DMS79 (cell line): ENCODE measurements at places on chromosomes 3 and 15.

- no peak for DNase-seq
Observed at GRCh38 chr3:27085829-27086730, 283.1 kb downstream of the NEK10 start.

GRCh38 chr3:50147447-50147846 lies 7.7 kb upstream of the SEMA3F start:
- DNase-seq = no peak

DNA sequence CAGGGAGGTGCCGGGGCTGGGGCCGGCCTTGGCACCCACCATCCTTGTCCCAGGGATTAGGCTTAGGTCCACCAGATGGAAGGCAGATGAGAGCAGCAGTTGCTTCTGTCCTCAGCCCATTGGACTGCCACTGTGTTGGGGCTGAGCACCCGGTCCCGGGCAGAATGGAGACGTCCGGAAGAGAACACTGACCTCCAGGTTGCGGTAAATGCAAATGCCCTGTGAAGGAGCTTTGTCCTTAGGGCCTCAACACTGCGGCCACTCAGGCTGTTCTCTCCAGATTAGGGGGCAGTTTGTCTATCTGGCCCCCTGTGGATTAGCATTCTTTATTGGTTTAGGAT lies at the start of gene SERINC4:
SERINC4 (minus strand) TSS at position 276 of the 341 bp plus-strand sequence; CDS start at position 42, 234 bp downstream.
- DNase-seq = no peak

- no peak for DNase-seq
Observed at GRCh38 chr3:839981-840380, 252.8 kb upstream of the CNTN6 start.

DNA sequence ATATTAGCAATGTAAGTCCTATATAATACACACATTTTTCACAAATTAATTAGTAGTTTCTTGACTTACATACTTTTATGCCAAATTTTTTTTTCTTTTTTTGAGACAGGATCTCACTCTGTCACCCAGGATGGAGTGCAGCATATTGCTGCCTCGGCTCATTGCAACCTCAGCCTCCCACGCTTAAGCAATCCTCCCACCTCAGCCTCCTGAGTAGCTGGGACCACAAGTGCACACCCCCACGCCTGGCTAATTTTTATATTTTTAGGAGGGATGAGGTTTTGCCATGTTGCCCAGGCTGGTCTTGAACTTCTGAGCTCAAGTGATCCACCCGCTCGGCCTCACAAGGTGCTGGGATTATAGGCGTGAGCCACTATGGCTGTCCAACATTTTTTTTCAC lies 54.6 kb downstream of the RNF111 start:
- no peak for DNase-seq

GRCh38 chr3:96059301-96059700 lies 755.1 kb upstream of the EPHA6 start:
- no peak for DNase-seq

DNA sequence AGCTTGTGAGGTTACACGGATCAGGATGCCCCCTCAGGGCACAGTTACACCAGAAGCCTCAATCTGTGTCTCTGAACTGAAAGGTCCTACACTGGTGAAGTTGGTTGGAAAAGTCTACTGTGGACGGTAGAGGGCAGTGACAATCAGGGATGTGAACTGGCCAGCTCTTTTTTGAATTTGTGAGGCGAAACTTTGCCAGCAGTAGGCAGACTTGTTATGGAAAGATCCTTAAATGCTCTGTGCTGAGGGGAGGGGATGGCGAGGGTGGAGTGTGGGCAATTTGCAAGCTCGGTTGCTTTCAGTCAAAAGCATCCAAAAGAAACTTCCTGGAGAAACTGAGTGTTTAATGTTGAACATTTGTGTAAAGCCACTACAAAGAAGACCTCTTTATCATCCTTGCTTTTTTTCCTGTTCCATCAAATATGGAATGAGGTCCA lies 127.4 kb upstream of the ABHD17C start:
- DNase-seq = no peak

DNA sequence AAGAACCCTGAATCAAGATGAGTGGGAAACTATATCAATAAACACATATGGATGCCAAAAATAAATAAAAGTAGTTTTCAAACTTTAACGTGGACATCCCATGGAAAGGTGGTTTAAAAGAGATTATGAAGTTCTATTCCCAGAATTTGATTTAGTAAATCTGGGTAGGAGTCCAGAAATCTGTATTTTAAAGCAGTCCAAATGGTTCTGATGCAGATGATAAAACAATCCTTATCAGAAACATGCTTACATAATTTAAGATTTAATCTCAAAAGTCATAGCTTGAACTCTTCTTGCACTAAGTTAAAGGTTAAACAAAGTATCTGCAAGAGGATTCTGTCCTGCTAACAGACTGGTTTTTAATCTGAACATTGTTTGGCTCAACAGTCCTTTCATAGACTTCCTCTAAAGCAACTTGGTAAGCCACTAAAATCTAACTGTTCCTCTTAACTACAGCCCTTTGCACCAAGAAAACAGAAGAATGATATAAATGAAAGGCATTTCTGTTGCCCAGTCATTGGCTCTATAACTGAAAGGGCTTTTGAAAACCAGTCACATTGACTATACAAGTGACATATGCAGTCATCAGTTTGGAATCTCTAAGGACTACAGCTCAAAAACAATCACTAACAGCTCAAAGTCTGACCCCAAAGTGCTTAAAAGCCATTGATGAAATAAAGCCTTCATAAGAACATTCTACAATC lies 23.4 kb upstream of the MAP4 start:
- DNase-seq = no peak

DNA sequence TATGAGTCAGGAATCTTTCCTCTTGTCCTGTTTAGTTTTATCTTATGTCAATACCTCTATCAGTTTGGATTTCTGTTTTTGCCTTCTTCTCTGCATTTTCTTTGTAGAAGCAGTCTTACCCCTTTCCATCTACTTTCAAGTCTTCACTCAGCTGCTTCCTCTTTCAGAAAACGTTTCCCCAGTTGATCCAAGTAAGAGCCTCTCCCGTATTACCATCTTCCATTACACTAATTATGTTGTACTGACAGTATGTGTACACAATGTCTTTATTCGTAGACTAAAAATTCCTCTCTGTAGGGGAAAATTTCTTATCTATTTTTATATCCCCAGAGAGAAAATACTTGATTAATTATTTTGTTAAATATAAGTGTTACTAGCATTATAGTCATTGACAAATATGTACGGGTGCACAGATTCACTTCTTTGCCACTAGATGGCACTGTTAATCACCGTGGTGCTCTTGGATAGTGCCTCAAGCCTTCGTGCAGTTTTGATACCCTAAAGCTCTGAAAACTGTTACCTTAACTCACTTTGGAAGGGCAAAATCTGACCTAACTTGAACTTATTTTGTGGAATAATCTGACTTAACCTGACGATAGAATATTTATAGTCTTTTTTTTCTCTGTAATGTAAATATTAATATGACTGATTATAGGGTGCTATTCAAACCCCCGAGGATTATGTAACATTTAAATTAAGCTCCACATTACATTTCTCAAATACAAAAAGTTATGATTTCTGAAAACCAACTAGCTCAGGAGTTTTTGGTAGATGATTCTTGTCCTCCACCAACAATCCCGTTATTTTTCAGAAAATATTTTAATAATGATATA lies 74.2 kb upstream of the POU1F1 start:
- no peak for DNase-seq
